ENCODE measurements at places on chromosomes 4 and X.
A peak's percentile ranks its signal among the peaks of the same experiment; 100 is the strongest.

- DNase-seq: no peak
These were observed 23.7 kb upstream of the CSN1S1 start for GRCh38 chr4:69907151-69907550.

- DNase-seq: no peak
These were observed 12.0 kb downstream of the RPS6KA6 start for GRCh38 chrX:84175958-84176357.

DNA sequence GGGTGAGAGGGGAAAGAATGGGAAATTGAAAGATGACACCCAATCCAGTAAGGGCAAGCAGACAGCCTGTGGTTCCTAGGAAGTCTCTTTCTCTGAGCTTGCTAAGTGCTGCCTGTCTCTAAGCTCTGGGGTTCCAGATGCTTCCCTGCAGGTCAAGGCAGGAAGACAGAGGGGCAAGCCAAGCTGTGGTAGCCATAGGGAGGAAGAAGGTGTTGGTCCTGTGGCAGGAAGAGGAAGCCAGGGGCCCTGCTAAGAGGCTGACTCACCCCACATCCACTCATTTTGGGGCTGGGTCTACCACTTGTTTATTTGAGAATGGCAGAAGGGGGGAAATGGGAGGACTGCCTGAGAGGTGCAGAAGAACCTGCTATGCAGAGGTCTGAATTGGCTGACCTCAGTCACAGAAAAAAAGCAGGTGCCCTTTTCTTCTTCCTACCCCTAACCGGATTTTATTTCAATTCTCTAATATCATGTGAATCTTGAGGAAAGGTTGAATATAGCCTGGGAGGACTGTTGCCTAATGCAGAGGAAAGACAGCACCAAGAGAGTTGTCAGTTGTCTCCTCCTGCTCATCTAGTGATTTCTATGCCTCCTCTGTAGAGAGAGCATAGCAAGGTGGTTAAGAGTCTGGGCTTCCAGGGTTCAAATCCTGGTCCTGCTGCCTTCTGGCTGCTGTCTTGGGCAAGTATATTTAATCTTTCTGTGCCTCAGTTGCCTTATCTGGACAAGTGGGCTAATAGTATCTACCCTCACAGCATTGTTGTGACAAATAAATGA lies 27.4 kb downstream of the HOPX start:
- peak; percentile 35 for DNase-seq

DNA sequence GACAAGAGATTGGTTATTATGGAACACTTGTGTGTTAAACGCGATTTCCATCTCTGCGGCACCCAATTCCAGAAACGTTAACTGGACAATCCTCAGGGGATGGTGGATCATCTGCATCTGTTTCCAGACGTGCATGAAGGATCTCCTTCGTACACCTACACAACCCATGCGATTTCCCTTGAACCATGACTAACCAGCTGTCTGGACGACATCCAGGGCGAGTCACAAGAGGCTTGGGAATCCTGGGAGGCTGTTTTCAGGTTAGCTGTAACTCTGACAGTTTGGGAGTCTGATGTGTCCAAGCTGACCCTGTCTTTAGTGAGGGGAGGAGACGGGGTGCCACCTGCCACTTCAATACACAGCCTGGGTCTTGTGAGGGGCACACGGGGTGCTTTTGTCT lies 84.5 kb downstream of the GATB start:
- no peak for DNase-seq

DNA sequence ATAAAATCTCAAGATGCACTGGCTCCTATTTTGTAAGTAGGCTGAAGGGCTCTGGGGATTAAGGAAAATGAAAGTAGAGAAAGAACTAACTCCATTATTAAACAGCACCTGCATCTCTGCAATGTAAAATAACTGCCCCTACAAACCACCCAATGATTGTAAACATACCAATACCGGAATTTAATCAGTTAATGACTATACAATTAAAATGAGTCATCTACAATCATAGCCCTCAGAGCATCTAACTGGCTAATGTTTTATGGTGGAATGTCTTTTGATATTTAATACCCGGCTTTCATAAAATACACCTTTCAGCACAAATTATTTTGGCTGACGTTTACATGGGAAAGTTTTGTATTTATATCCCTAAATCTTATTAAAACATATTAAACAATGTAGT lies 142.3 kb downstream of the PAPSS1 start:
- no peak for DNase-seq

GRCh38 chrX:119647552-119648420 lies 41.6 kb upstream of the NKRF start:
- DNase-seq: peak; percentile 74

DNA sequence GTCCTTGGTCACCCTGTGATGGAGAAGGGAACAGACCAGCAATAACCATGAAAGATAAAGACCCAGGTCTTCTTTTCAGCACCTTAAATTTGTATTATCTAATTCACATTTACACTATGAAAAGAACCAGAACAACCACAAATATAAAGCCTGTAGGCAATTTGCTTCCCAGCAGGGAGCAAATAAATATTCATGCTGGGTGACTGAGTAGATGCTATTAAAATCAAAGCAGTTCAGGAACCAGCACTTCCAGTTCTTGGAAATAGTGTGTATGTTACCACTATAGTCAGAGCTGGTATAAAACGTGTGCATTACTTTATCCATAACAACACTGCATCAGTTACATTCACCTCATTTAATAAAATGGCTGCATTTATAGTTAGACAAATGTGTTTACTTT lies 177.8 kb upstream of the ETNPPL start:
- DNase-seq: no peak

- peak; percentile 27 for DNase-seq
These were observed 33.4 kb downstream of the SPRY1 start for GRCh38 chr4:123430031-123430430.

Data from stimulated activated CD4-positive, alpha-beta T cell treated with anti-CD3 and anti-CD28 coated beads, Interleukin-4, amount 100 ng/mL, for 24 hours (primary cell).